ENCODE measurements at places on chromosomes 3 and 15. TPM values are rescaled to one million over a fixed set of nuclear protein-coding genes. Genes with fewer than 3 reads are reported as not detected.

The IGSF10 gene
- total RNA-seq, result not detected

- peak overlapping the region; percentile 87 for H3K27ac ChIP-seq
- H3K4me1 ChIP-seq, result peaks cover 28% of the 10 kb centered on the region
- H3K36me3 ChIP-seq, result no peaks in the 10 kb centered on the region
- H3K4me3 ChIP-seq, result peak overlapping the region; percentile 60
- DNase-seq, result no peak
- H3K27me3 ChIP-seq, result no peaks in the 10 kb centered on the region
Measured at GRCh38 chr3:48240000-48240963, 622 bp upstream of the ZNF589 start.

GRCh38 chr15:80121546-80121945 is 31.3 kb upstream of the FAH start:
- no peak overlapping the region for H3K27ac ChIP-seq
- H3K4me1 ChIP-seq, result no peaks in the 10 kb centered on the region
- peaks cover 33% of the 10 kb centered on the region for H3K36me3 ChIP-seq
- no peak overlapping the region for H3K4me3 ChIP-seq
- DNase-seq, result no peak

DNA sequence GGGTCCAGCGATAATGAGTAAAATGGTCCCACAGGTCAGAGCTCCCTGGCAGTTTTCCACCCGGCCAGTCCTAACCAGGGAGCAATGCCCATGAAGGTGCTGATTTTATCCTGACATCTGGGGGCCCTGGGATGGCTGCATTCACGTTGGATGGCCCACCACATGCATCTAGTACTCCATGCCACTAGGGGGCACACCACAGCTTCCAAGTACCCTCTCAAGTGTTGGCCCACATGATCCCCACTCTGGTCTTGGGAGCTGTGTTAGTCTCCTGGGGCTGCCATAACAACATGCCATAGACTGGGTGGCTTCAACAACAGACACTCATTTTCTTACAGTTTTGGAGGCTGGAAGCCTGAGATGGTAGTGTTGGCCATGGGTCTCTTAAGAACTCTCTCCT is 225.5 kb downstream of the SLCO3A1 start:
- no peak overlapping the region for H3K4me3 ChIP-seq
- no peak for DNase-seq
- no peaks in the 10 kb centered on the region for H3K27me3 ChIP-seq
- H3K4me1 ChIP-seq, result peaks cover 17% of the 10 kb centered on the region
- no peak overlapping the region for H3K27ac ChIP-seq

GRCh38 chr15:31840849-31841476 is 189.4 kb upstream of the CHRNA7 start:
- no peak for DNase-seq
- no peak overlapping the region for H3K27ac ChIP-seq
- no peak overlapping the region for H3K4me3 ChIP-seq
- H3K4me1 ChIP-seq, result no peaks in the 10 kb centered on the region

The IL16 gene
- total RNA-seq, result 141 TPM

The ITGA11 gene
- not detected for total RNA-seq

- H3K4me1 ChIP-seq, result no peaks in the 10 kb centered on the region
- H3K27me3 ChIP-seq, result no peaks in the 10 kb centered on the region
- no peak overlapping the region for H3K27ac ChIP-seq
- DNase-seq, result no peak
- no peaks in the 10 kb centered on the region for H3K36me3 ChIP-seq
- H3K4me3 ChIP-seq, result no peak overlapping the region
Measured at GRCh38 chr3:72558001-72558400, 290.2 kb downstream of the SHQ1 start.

The ASB14 gene
- not detected for total RNA-seq

GRCh38 chr3:69941037-69941436 is 58.5 kb upstream of the SAMMSON start:
- DNase-seq, result no peak
- H3K36me3 ChIP-seq, result no peaks in the 10 kb centered on the region
- no peaks in the 10 kb centered on the region for H3K4me1 ChIP-seq
- no peaks in the 10 kb centered on the region for H3K27me3 ChIP-seq
- H3K27ac ChIP-seq, result no peak overlapping the region

The NUTM1 gene
- not detected for total RNA-seq

The PXYLP1 gene
- total RNA-seq, result 9.8 TPM

The GDPGP1 gene
- 3.3 TPM for total RNA-seq

- H3K27ac ChIP-seq, result peak overlapping the region; percentile 80
- peak overlapping the region; percentile 86 for H3K4me3 ChIP-seq
- peaks cover 22% of the 10 kb centered on the region for H3K36me3 ChIP-seq
- H3K27me3 ChIP-seq, result no peaks in the 10 kb centered on the region
Measured at GRCh38 chr15:74906067-74906449, 593 bp downstream of the FAM219B start.

The ISG20 gene
- 257 TPM for total RNA-seq

DNA sequence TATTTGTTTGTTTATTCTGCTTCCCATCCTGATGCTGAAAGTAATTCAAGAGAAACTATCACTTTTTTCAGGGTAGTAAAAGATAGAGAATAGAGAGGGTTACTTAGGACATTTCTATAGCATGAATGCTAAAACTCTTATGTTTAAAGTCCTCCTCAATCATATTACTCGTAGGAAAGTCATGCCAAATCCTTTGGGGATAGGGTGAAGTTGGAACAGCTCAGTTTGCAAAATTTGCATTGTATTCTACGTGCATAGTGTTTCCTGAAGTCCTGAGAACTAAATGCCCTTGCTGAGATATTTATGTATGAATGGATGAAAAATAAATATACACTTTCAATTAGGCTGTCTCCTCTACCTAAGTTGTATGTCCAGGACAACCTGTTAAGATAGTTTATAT is 14.6 kb downstream of the PLSCR5 start:
- no peak overlapping the region for H3K27ac ChIP-seq
- no peaks in the 10 kb centered on the region for H3K27me3 ChIP-seq
- no peak overlapping the region for H3K4me3 ChIP-seq
- H3K36me3 ChIP-seq, result no peaks in the 10 kb centered on the region
- H3K4me1 ChIP-seq, result no peaks in the 10 kb centered on the region
- DNase-seq, result no peak

The ARPIN gene
- total RNA-seq, result not detected

DNA sequence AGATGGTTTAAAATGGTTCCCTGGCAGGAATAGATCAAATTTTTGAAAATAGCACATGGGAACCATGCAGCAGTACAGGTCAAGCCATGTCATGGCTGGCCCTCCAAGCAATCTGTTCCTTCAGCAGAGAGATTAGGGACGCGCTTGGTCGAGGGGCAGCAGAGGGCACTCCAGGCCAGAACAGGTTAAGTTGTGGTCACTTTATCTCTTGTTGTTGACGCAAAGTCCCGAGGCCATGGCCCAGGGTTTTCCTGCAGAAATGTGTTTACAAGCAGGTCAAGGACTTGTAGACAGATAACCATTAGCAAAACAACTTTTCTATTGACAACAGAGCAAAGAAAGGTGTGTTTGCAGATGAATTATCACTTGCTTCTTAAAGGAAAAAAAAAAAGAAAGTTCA is 570.0 kb upstream of the NR2F2 start:
- no peak for DNase-seq
- no peak overlapping the region for H3K4me3 ChIP-seq
- peaks cover 2% of the 10 kb centered on the region for H3K27me3 ChIP-seq
- H3K36me3 ChIP-seq, result no peaks in the 10 kb centered on the region

- no peak overlapping the region for H3K27ac ChIP-seq
- no peak overlapping the region for H3K4me3 ChIP-seq
- no peaks in the 10 kb centered on the region for H3K27me3 ChIP-seq
Measured at GRCh38 chr3:13308380-13308801, 111.7 kb downstream of the NUP210 start.

DNA sequence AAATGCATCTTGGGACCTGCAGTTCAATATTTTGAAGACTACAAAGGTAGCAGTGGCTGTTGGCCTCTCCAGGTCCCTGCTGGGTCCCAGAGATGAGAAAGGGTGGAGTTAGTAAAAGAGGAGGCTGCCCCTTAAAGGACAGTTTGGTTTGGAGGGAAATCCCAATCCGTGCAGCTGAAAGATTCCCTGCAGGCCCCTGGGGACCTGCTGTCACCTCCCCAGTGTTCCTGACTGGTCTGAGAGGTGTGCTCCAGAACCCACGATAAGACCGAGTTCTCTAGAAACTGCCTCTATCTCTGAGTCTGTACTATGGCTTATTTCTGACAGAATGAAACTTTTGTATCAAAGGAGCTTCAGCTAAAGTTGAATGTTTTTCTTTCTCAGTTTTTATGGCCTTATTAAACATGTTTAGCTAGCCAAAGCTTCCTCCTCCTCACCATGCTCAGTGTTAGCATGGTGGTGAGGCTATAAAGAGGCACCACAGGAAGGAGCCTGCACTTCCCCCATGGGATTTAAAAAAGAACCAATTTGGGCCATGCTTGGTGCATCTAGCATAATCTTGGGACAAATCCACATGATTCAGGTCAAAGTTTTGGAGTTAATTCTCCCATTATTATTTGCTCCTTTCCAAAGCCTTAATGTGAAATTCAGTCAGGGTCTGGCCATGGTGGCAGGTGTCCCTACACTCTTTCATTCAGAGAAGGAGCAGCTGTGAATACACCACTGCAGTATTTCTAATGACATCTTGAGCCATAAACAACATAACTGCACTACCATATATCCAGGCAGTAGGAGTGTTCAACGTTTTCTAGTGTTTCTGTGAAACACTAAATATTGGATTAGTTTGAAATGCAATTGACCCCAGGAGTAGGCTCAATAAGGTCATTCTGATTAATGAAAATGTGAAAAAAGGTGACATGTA is 74.4 kb downstream of the ATP1B3 start:
- H3K27me3 ChIP-seq, result no peaks in the 10 kb centered on the region
- no peak overlapping the region for H3K4me3 ChIP-seq
- no peaks in the 10 kb centered on the region for H3K4me1 ChIP-seq
- no peak overlapping the region for H3K27ac ChIP-seq
- DNase-seq, result no peak

GRCh38 chr3:39808467-39809180 is 785 bp upstream of the MYRIP start:
- H3K4me1 ChIP-seq, result peaks cover 4% of the 10 kb centered on the region
- H3K27me3 ChIP-seq, result peaks cover 18% of the 10 kb centered on the region
- H3K27ac ChIP-seq, result no peak overlapping the region
- no peaks in the 10 kb centered on the region for H3K36me3 ChIP-seq
- H3K4me3 ChIP-seq, result no peak overlapping the region

GRCh38 chr15:38112406-38112805 is 140.2 kb upstream of the SPRED1 start:
- no peaks in the 10 kb centered on the region for H3K27me3 ChIP-seq
- no peak overlapping the region for H3K27ac ChIP-seq

- peak overlapping the region; percentile 63 for H3K4me3 ChIP-seq
- peaks cover 23% of the 10 kb centered on the region for H3K27me3 ChIP-seq
- no peaks in the 10 kb centered on the region for H3K36me3 ChIP-seq
- H3K27ac ChIP-seq, result no peak overlapping the region
- H3K4me1 ChIP-seq, result peaks cover 28% of the 10 kb centered on the region
Measured at GRCh38 chr15:62068071-62068809, 1.5 kb downstream of the C2CD4A start.

DNA sequence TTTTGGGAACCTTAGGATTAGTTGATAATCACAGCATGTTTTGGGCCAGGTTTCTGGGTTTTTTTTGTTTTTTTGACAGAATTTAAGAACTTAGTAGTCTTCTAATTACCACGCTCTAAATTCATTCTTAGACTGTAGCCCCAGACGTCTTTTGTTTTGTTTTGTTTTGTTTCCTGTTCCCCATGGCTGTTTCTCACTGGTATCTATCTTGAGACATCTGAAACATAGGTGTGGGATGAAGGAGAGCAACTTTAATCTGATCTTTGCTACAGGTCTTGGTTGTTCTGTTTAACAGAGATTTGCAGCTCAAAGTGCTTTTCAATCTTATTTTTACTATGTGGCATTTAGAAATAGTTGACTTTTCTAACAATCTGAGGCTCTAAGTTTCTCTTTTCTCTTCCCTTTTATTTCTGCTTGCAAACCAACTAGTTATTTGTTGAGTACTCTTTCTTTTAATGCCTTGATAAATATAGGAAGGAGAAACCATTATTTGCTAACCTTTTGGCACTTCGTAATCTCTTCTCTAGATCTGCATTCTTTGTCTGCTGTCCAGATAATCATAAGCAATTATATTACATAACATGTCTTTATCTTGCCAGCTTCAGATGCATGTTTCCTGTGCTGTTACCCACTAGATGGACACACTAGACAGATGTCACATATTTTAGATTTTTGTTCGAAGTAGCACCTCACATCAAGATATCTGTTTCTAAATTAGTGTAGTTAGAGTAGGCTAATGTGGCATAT is 40.9 kb downstream of the FBXL2 start:
- no peak for DNase-seq
- H3K4me3 ChIP-seq, result no peak overlapping the region
- H3K4me1 ChIP-seq, result no peaks in the 10 kb centered on the region
- H3K36me3 ChIP-seq, result no peaks in the 10 kb centered on the region
- H3K27me3 ChIP-seq, result peaks cover 14% of the 10 kb centered on the region

The CLRN1 gene
- not detected for total RNA-seq
